ENCODE measurements at places on chromosomes 13 and 19. TPM values are rescaled to one million over a fixed set of nuclear protein-coding genes. Genes with fewer than 3 reads are reported as not detected.

KRTDAP gene
- total RNA-seq = not detected

PLIN5 gene
- 45.1 TPM for total RNA-seq

ADPRHL1 gene
- total RNA-seq = 271 TPM

AMER2 gene
- 0.10 TPM for total RNA-seq

TIMM13 gene
- 44.3 TPM for total RNA-seq

SHISA7 gene
- total RNA-seq = not detected

TSSK6 gene
- not detected for total RNA-seq

FGF21 gene
- total RNA-seq = not detected

RFPL4A gene
- not detected for total RNA-seq

ZNF556 gene
- total RNA-seq = 0.34 TPM

IGFL2 gene
- total RNA-seq = not detected

RYR1 gene
- 667 TPM for total RNA-seq

CYP2S1 gene
- total RNA-seq = 0.64 TPM

MPND gene
- total RNA-seq = 3.1 TPM

ZNF99 gene
- 0.05 TPM for total RNA-seq

NFKBIB gene
- total RNA-seq = 57.3 TPM

GAPDHS gene
- not detected for total RNA-seq

ERCC2 gene
- total RNA-seq = 8.9 TPM

Data from gastrocnemius medialis (tissue), 4 donors.